ENCODE measurements at places on chromosomes 5 and 9. TPM values are rescaled to one million over a fixed set of nuclear protein-coding genes. Genes with fewer than 3 reads are reported as not detected.

DNA sequence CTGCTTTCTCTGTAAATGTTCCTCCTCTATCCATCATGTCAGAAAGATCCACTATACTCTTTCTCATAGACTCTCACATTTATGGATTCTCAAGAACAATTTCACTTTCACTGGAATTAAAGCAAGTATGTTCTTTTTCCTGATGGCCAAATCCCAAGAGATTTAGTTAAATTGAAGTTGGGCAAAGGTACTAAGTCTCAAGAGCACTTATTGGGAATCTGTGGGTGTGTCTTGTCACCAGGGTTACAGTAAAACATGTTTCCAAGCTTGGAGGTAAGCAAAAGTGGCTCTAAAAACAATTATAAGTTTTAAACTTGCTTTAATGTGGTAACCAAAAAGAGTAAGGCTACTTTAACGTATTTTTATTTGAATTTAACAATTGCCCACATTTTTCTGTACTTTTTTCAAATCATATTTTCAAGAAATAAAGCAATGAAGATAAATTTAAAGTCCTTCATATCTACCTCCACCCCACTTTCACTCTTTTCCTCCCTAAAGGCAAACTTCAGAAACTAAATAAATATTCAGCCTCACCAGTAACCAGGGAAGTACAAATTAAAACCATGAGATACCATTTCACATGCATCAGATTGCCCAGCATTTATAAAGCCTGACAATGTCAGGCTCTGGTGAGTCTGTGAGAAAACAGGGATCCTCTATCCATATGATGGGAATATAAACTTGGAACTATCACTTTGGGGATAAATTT is 387.4 kb downstream of the CETN3 start:
- DNase-seq, result no peak

DNA sequence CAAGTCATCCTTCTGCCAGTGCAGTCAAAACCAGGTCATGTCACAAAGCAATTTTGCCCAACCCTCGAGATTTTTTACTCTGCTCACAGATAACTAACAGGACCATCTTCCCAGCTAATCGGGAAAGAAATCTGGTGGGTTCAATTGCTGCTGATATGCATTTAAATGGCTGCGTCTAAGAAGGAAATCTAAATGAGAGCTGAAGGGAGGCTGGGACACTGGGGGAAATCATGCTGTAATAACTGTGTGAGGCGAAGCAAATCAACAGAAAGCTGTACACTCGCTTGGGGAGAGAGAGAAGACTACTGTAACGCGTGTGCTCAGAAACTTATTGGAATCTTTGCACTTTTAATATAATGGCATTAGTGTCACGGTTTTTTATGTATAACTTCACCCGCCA is 535.0 kb downstream of the CDK5RAP2 start:
- no peak for DNase-seq

- DNase-seq, result no peak
These were observed 115.7 kb upstream of the C9orf72 start for GRCh38 chr9:27688954-27689353.

DNA sequence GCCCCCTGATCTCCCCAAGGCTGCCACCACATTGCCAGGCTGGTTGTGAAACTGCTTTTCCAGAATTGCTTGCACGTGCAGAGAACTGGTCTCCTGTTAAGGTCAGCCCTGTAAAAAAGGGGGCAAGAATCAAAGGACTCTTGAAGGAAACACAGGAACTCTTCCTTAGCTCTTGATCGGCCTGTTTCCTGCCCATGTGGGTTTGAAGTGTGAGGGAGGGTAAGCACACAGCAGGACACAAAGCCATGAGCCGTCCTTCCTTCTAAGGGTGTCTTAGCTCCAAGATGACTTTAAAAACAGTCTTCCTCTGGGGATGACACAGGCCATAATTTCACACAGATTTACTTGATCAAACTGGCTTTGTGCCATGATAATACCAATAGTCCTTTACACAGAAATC is 36.1 kb downstream of the TEK start:
- DNase-seq, result no peak

The PCDHB11 gene
- polyA plus RNA-seq, result 2.5 TPM

- no peak for DNase-seq
These were observed 212.3 kb downstream of the ERCC6L2 start for GRCh38 chr9:96087669-96088299.

The PCDHA9 gene
- 0.03 TPM for polyA plus RNA-seq

GRCh38 chr5:180394031-180394636 is 41.0 kb upstream of the GFPT2 start:
- no peak for DNase-seq

- DNase-seq, result peak; percentile 32
These were observed 8.9 kb downstream of the RECK start for GRCh38 chr9:36045610-36046009.

GRCh38 chr5:75659791-75660450 is 48.7 kb downstream of the ANKDD1B start:
- no peak for DNase-seq

GRCh38 chr9:90271707-90272106 is 370.9 kb downstream of the DIRAS2 start:
- no peak for DNase-seq

The IL7R gene
- 1.8 TPM for polyA plus RNA-seq

DNA sequence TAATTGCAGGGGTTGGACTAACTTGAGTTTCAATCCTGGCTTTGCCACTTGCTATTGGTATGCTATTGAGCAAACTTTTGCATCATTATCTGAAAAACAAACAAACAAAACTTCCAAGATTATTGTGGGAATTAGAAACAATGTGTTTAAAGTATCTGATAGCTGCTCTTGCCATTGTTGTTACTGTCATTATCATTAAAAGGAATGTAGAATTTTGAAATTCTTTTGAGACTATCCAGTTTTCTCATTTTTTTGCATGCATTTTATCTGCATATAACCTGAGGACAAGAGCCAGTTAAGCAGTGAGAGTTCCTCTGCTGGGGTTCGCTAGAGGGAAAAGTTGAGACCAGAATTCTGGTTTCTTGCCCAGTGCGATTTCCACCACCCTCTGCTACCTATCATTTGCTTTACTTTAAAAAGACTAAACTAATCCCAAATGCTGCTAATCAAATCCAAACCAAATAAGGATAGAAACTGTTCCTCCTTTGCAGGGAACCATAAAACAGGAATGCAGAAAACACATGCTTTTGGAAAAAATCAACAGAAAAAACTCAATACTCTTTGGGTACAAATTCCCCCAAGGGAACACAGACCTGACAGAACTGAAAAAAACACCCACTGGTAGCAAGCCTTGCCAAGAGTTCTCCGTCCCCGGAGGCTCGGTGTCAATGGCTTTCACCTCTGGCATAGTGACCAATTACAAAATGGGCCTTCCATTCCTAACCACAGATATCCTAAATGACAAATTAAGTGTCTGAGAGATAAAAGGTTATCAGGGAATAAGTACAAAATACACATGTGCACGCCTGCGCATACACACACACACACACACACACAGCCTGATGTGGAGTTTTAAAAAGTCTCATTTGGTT is 373.7 kb downstream of the ARL15 start:
- peak; percentile 44 for DNase-seq

- DNase-seq, result no peak
These were observed 29.6 kb downstream of the SPRY4 start for GRCh38 chr5:142295084-142295758.

The TSSK1B gene
- 0.17 TPM for polyA plus RNA-seq

GRCh38 chr9:18717759-18718158 is 243.8 kb downstream of the ADAMTSL1 start:
- no peak for DNase-seq

The SLC6A7 gene
- polyA plus RNA-seq, result 1.0 TPM

- DNase-seq, result no peak
These were observed 93.2 kb downstream of the PCSK1 start for GRCh38 chr5:96339862-96340261.

The GCNT1 gene
- polyA plus RNA-seq, result 3.8 TPM

The GABRA1 gene
- polyA plus RNA-seq, result 0.15 TPM

DNA sequence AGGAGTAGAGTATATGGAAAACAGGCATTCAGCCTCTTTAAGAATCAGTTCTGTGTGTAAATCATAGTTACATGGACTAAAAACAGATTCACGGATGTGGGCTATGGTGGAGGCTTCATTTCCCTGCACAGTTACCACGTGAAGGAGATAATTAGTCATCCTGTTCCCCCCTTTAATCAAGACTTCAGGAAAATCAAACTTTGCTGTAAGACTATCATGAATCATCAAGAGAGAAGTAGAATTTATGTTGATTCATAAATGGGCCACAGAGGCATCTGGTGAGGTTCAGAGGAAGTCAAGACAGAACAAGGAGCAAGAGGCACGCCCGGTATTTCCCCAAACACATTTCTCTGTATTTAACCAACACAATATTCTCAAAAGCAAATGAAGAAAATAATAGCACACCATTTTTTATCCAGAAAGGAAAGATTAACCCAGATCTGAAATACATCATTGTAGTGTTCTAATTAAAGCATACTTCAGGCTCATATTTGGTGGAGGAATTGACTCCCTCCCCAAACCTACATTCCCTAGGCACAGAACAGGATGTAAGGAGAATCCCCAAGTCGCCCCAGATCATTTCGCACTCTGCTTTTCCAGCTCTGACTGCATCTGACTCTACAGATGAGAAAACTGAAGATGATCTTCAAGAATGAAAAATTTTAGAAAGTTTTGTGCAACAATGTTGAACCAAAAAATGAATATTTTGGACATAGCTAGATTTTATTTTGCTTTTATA is 175.8 kb upstream of the GAS1 start:
- peak; percentile 49 for DNase-seq

DNA sequence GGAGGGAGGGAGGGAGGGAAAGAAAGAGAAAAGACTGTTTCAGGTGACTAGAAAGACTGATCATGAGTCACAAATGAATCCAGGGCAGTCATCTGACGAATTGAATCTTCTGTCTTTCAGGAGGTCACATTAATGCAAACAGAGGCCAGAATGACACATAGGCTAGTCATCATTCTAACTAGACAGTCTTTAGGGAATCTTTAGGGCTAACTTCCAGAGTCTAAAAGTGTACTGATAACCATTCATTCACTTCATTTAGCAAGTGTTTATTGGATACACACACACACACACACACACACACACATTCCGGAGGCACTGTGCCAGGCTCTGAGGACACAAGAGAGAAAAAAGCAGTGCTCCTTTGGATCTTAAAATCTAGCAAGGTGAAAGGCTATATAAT is 156.7 kb downstream of the EBF1 start:
- peak; percentile 80 for DNase-seq

GRCh38 chr5:139895647-139896046 is 100.0 kb downstream of the PSD2 start:
- peak; percentile 39 for DNase-seq

The LHX6 gene
- 6.4 TPM for polyA plus RNA-seq

The CEL gene
- 4.3 TPM for polyA plus RNA-seq

- peak; percentile 96 for DNase-seq
These were observed 49.8 kb downstream of the MAP1B start for GRCh38 chr5:72156946-72157624.

The ZNF474 gene
- 0.96 TPM for polyA plus RNA-seq

The UNC13B gene
- polyA plus RNA-seq, result 14.5 TPM

The DOK3 gene
- 6.2 TPM for polyA plus RNA-seq

The ANKDD1B gene
- 0.46 TPM for polyA plus RNA-seq

DNA sequence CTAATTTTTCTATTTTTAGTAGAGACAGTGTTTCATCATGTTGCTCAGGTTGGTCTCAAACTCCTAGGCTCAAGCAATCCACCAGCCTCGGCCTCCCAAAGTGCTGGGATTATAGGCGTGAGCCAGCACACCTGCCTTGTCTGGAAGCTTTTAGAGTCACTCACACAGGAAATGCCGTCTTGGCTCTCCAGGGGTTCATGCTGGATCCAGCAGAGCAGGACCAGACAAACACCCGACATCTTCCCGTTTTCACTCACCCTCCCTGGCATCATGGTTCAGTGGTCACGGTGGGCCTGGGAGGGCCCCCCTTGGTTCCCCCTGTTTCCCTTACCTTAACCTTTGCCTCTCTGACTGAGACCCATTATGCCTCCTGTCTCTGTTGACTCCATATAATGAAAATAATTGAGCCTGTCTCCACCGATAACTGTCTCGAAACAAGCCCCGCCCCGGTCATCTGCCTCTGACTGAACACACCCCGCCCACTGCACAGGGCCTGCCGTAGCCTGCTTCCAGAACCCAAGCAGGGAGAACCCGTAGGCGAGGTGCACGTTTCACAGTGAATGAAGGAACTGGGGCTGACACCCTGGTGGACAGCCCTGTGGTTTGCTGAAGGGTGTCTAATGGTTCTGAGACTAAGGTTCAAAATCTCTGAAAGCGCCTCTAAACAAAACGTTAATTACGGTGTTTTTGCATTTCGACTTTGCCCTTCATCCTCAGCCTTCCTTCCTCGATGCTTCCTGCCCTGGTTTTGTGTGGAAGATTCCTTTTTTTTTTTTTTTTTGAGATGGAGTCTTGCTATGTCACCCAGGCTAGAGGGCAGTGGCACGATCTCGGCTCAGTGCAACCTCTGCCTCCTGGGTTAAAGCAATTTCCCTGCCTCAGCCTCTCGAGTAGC is 39.7 kb upstream of the SPRY4 start:
- peak; percentile 62 for DNase-seq

The PAEP gene
- polyA plus RNA-seq, result not detected

DNA sequence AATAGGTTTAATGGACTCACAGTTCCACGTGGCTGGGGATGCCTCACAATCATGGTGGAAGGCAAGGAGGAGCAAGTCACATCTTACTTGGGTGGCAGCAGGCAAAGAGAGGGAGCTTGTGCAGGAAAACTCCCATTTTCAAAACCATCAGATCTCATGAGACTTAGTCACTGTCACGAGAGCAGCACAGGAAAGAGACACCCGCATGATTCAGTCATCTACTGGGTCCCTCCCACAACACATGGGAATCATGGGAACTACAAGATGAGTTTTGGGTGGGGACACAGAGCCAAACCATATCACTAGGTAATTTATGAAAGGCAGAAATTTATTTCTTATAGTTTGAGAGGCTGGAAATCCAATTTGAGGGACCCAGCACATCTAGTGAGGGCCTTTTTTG is 40.0 kb downstream of the MTREX start:
- no peak for DNase-seq

- DNase-seq, result peak; percentile 83
These were observed 4.9 kb downstream of the NEK6 start for GRCh38 chr9:124262649-124262972.

The TMEM174 gene
- not detected for polyA plus RNA-seq

DNA sequence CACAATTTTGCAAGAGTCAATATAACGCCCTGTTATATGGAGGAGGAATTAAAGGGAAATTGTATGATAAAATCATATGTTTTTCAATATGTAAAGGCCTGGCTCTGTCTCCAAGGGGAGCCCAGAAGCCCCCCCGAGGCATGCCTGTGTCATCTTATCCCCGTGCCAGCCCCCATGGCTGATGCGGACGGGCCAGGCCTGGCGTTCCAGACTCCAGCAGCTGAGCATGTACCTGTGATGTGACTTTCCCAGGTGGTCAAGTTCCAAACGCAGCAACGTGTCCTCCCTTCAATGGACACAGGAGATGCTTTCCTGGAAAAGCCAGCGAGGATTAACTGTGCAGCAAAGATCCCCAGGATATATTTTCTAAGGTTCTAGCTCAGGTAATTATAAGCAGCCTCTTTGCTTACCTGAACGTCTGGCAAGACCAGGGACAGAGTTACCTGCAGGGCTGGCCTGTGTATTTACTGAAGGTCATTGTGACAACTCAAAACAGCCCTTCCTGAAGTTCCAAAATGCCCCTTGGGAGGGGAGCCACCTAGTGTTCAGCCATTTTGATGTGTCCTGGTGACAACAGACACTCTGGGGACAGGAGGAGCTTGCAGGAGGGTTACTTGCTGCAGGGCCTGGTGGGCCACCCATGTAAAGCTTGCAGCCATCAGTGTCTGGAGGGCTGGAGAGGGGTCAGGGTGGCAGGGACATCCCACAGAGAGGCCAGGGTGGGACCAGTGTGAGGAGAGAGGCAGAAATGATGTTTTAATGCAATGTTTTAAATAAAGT is 53.3 kb upstream of the RNU6ATAC start:
- DNase-seq, result no peak

- no peak for DNase-seq
These were observed 364.3 kb downstream of the KCNN2 start for GRCh38 chr5:114726131-114726530.

GRCh38 chr5:135129307-135129706 is 95.3 kb upstream of the PITX1 start:
- no peak for DNase-seq
